DMS79 (cell line): ENCODE measurements at places on chromosomes 5 and 9.

DNA sequence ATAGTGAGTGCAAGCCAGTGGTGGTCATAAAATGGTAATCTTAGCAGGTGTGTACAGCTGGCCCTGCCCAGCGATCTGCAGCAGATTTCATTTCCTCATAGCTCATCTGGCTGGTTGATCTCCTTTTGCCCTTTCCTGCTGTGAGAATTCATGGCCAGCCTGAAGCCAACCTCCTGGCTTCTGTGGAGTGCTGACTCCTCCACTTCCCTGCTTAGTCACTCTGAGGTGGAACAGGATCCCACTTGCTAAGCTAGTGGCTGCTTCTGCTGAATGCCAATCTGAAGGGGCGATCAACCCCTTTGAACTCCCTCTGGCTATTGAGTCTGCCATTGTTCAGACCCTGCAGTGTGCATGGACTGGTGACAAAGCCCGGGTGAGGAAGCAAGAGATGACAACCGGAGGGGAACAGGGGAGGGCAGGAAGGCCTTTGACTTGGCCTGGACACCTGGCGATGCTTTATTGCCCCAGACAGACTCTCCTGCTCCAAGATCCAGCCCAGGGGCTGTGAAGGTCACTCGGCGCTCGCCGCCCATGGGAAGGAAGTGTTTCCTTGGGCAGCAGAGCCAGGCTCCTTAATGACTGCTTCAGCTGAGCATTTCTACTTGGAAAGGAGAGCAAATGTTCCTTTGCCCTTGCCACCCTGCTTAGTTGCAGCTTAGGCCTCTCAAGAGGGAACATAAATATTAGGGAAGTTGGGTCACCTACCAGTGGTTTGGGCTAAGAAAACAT lies 341.1 kb downstream of the ZSWIM6 start:
- DNase-seq = no peak

GRCh38 chr9:278651-279050 lies 64.0 kb downstream of the DOCK8 start:
- no peak for DNase-seq

DNA sequence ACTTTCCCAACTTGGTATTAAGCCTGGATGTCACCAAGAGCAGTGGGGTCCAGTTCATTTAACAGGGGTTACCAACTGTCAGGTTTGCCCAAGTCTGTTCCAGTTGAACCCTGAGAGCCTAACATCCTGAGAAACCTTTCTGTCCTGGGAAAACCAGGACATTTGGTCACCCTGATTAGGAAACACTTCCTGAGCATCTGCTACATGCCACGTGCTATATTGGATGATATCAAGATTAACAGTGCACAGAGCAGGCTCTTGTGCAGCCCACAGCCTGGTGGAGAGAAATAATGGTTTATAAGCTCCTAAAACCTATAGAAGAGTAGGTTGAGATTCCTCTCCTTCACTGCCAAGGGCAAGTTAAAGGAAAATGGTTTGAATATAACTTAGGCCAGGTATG lies 102.9 kb upstream of the RAD23B start:
- DNase-seq = no peak

DNA sequence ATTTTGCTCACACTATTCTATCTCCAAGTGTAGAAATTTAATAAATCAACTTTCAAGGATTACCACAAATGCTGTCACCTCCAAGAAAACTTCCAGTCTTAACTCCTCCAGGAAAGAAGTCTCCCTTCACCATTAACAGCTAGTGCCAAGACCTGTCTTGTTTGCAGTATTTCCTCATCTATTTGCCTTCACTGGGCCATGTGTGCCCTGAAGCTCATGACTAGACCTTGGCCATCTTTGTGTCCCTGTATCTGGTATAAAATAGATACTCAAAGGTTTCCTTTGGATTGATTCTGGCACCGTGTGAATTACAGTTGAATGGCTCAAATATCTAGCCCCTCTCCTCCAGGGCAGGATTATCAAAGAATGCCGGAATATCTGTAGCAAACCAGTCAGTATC lies 346.7 kb upstream of the KLF4 start:
- no peak for DNase-seq

- DNase-seq = no peak
These were observed 88.6 kb downstream of the ZFAND5 start for GRCh38 chr9:72276429-72276828.

- no peak for DNase-seq
These were observed 69.7 kb upstream of the NEURL1B start for GRCh38 chr5:172571413-172571812.
